ENCODE measurements at places on chromosomes 5 and 9.

DNA sequence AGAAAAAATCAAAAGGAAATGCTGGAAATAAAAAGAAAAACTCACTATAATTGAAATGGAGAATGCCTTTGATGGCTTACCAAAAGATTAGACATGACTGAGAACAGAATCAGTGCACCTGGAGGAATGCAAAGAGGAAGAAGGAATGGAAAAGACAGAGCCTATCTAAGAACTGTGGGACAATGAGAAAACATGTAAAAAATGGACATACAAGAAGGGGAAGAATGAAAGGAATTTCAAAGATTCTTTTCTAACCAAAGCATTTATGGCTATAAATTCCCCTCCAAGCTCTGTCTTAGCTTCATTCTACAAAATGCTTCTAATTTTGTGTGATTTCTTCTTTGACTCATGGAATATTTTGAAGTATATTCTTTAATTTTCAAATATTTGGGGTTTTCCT lies 47.5 kb upstream of the CLK4 start:
- no peak for DNase-seq

DNA sequence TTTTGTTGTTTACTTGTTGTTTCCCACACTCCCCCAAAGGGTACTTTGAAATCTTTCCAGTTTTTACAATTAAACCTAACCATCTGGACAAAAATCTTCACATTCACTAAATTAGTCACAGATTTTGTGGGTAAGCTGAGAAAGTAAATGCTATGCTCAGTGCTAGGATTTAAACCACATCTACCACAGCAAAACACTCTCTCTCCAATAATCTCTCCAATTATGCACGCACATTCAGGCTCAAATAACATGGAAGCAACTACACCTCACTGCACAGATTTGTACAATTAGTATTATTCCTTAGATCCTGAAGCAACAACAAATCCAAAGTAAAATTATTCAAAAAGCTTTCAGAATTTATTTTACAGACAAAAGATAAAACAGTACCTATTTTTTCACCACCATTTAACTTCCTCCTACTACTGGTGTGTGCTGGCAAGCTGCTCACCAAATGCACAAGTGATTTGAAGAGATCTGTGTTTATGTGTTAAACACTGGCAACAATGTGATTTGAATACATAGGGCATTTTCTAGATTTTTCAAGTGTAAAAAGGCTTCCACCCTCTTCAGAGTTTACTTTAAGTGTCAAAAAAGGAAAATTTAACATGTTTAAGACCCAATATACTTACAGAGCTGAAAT lies 16.6 kb downstream of the ZNF608 start:
- DNase-seq, result no peak

DNA sequence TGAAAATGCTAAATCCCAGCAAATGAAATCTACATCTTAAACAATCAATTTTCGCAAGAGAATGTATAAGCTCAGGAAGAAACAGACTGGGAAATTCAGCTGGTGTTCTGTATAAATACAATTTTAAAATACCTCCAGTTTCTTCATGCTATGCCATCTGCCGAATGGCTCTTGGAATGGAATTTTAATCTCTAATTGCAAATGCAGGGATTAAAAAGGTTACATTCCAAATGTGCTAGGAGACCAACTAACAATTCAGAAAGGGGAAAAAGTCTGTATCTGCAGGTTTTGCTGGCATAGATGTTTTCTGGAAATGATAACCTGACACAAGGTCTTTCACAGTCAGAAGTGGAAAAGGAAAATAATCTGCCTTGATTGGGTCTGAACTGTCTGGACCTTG lies 379.7 kb downstream of the MAT2B start:
- no peak for DNase-seq

- DNase-seq, result no peak
These were observed 18.3 kb downstream of the DOCK2 start for GRCh38 chr5:169655353-169655752.

- no peak for DNase-seq
These were observed at the start of gene SHC3 for GRCh38 chr9:89177944-89178829. TSS of gene SHC3 (minus strand) at chr9:89178818. CDS start at chr9:89178460, 358 bp downstream.

- DNase-seq, result no peak
These were observed 23.3 kb downstream of the RAD1 start for GRCh38 chr5:34891981-34892380.
